ENCODE measurements at places on chromosomes 4 and X.

DNA sequence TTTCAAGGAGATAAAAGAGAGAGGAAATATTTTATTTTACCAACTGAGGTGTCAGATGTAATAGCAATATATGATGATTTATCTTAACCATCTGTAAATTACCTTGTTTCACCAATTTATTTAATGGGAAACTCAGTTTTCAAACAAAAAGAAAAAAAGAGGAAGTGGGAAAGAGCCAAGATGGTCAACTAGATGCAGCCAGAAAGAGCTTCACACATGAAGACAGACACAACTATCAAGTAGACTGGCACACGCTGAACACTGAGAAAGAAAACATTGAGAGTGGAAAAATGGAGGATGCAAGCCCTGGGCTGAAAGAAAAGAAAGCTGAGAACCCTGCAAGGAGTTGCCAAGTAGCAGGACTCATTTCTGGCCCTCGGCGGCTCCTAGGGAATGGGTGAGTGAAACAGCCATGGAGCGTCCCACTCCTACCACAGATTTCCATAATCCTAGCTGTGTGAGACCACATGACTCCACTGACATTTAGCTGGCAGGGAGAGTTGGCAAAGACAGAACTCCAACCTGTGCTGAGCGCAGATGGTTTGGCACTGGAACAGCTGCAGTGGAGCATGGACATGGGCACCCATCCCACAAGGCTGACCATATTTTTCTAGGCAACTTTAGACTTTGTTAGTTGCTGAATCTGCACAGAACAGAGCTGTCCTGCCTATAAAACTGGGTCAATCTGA, 409.3 kb downstream of the FAM47B start:
- DNase-seq: no peak

- DNase-seq: no peak
Observed at GRCh38 chrX:55210931-55211677, 9.0 kb upstream of the PAGE5 start.

GRCh38 chrX:31807165-31807564, 735.3 kb upstream of the FTHL17 start:
- DNase-seq: no peak

GRCh38 chr4:113806850-113807249, 45.3 kb upstream of the CAMK2D start:
- DNase-seq: no peak

DNA sequence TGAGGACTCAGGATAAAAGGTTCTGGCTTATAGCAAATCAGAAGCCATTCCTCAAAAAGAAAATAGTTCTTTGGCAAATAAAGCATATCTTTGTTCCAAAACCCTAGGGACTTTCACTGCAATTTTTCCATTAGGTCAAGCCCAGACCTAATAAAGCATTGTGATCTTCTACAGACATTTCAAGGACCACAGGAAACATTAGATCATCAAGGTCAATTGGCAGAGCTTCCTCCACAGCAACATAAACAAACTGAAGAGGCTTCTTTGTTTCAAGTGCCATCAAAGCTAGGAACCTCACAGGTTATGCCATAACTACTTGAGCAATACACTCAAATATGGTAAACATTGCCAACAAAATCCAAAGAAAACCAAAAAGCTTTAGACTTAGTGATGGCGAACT, 144.9 kb downstream of the ANXA5 start:
- DNase-seq: peak; percentile 7

- peak; percentile 42 for DNase-seq
Observed at GRCh38 chrX:19904778-19905367, 17.5 kb upstream of the SH3KBP1 start.

- no peak for DNase-seq
Observed at GRCh38 chr4:93911671-93912070, 83.1 kb downstream of the ATOH1 start.

GRCh38 chrX:148380650-148381561, 119.5 kb upstream of the AFF2 start:
- peak; percentile 35 for DNase-seq

DNA sequence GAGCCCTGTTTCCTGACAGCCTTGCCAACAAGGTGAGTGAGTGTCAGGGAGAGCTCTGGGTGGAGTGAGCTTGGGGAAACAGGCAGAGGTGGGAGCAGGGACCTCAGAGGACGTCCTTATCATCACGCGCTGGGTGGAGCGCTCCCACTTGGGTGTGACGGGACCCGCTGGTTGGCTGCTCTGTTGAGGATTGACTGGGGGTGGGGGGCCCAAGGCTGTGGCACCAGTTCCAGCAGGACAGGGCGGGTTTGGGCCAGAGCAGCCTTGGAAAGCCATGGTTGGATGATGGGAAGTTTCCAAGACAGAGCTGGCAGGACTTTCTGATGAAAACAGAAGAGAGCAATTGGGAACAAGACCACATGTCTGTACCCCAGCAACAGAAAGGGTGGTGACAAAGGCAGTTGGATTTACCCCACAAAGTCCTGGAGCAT, 3.0 kb upstream of the PCGF3 start:
- DNase-seq: no peak

- peak; percentile 84 for DNase-seq
Observed at GRCh38 chr4:182338746-182339145, 95.5 kb downstream of the TENM3 start.

Measured in fibroblast of upper back skin (primary cell).